Right atrium auricular region (tissue), 2 donors: ENCODE measurements at places on chromosomes 5 and 9. TPM values are rescaled to one million over a fixed set of nuclear protein-coding genes. Genes with fewer than 3 reads are reported as not detected.

GRCh38 chr5:163867738-163868137, 362.3 kb downstream of the MAT2B start:
- H3K4me1 ChIP-seq, result no peaks in the 10 kb centered on the region
- H3K27me3 ChIP-seq, result no peaks in the 10 kb centered on the region
- no peak overlapping the region for H3K27ac ChIP-seq
- DNase-seq, result no peak
- no peak overlapping the region for H3K4me3 ChIP-seq

DNA sequence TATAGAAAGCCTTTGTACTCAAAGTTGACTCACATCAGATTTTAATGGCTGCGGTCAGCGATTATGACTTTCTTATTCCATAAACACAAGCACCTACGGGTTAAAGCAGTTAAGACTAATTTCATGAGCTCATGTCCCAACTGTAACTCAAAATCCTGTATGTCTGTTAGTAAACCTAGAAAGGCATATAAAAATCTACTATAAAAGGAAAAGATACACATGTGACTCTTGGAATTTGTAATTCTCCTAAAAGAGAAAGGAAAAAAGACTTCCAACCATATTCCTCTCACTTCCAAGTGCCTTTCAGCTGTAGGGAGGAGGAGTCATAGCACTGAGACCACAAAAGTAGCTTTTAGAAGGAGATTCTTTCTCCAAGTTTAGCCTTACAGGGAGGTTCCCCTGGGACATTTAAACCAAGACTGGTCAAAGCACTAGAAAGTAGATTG, 129.1 kb downstream of the EBF1 start:
- no peaks in the 10 kb centered on the region for H3K27me3 ChIP-seq
- H3K27ac ChIP-seq, result no peak overlapping the region
- H3K4me1 ChIP-seq, result no peaks in the 10 kb centered on the region
- no peaks in the 10 kb centered on the region for H3K36me3 ChIP-seq
- no peak overlapping the region for H3K4me3 ChIP-seq

GRCh38 chr5:20575571-20575970, 587.6 kb upstream of the CDH18 start:
- no peaks in the 10 kb centered on the region for H3K36me3 ChIP-seq
- no peaks in the 10 kb centered on the region for H3K27me3 ChIP-seq
- H3K4me1 ChIP-seq, result no peaks in the 10 kb centered on the region
- no peak for DNase-seq
- H3K27ac ChIP-seq, result no peak overlapping the region

GRCh38 chr9:93483497-93483896, 30.1 kb upstream of the FAM120AOS start:
- no peaks in the 10 kb centered on the region for H3K27me3 ChIP-seq
- DNase-seq, result no peak
- H3K36me3 ChIP-seq, result peaks cover 15% of the 10 kb centered on the region

- H3K27me3 ChIP-seq, result no peaks in the 10 kb centered on the region
- DNase-seq, result no peak
- no peaks in the 10 kb centered on the region for H3K36me3 ChIP-seq
- H3K27ac ChIP-seq, result no peak overlapping the region
Measured at GRCh38 chr5:154214371-154215106, 24.0 kb downstream of the GALNT10 start.

The SCGB3A2 gene
- total RNA-seq, result not detected

DNA sequence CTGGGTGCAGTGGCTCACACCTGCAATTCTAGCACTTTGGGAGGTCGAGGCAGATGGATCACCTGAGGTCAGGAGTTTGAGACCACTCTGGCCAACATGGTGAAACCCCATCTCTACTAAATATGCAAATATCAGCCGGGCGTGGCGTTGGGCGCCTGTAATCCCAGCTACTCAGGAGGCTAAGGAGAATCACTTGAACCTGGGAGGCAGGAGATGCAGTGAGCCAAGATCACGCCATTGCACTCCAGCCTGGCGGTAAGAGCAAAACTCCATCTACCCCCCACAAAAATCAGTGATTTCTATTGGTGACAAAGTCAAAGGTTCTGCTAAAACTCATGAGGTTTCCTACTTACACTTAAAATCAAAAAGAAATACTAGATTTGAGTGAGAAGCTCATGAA, 18.8 kb downstream of the CSNK1A1 start:
- no peaks in the 10 kb centered on the region for H3K4me1 ChIP-seq
- no peaks in the 10 kb centered on the region for H3K27me3 ChIP-seq
- H3K36me3 ChIP-seq, result peaks cover 11% of the 10 kb centered on the region
- DNase-seq, result no peak
- H3K4me3 ChIP-seq, result no peak overlapping the region

- no peak overlapping the region for H3K27ac ChIP-seq
- no peak overlapping the region for H3K4me3 ChIP-seq
- no peak for DNase-seq
Measured at GRCh38 chr9:72734631-72735030, 213.2 kb downstream of the TMC1 start.

The PTPDC1 gene
- 9.6 TPM for total RNA-seq

DNA sequence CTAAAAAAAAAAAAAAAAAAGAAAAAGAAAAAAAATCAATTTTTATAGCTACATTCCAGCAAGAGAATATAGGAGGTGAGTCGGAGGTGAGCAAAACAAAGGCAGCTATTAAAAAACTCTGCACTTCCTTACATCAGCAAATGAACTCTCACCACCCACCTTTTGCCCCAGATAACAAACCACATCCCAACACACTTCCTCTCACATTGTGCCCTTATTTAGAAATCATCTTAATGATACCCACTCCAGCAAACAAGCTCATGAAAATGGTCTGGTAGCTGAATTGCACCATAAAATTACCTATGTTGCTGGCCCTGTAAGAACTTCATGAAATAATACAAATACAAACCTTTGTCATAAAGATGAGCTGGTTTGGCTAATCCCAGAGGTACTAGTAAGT, 82.9 kb downstream of the CEMIP2 start:
- H3K27ac ChIP-seq, result no peak overlapping the region
- no peak overlapping the region for H3K4me3 ChIP-seq
- DNase-seq, result no peak
- peaks cover 6% of the 10 kb centered on the region for H3K36me3 ChIP-seq
- H3K4me1 ChIP-seq, result peaks cover 22% of the 10 kb centered on the region

The LMX1B gene
- total RNA-seq, result 1.3 TPM

The CCL19 gene
- 0.63 TPM for total RNA-seq

- H3K4me1 ChIP-seq, result no peaks in the 10 kb centered on the region
- H3K36me3 ChIP-seq, result no peaks in the 10 kb centered on the region
- H3K4me3 ChIP-seq, result no peak overlapping the region
- H3K27ac ChIP-seq, result no peak overlapping the region
Measured at GRCh38 chr9:8868632-8869031, 1069.1 kb upstream of the DMAC1 start.

- H3K4me1 ChIP-seq, result peaks cover 53% of the 10 kb centered on the region
- no peak overlapping the region for H3K4me3 ChIP-seq
- no peaks in the 10 kb centered on the region for H3K27me3 ChIP-seq
- DNase-seq, result peak; percentile 89
- H3K27ac ChIP-seq, result peak overlapping the region; percentile 77
Measured at GRCh38 chr5:141603923-141604717, 14.7 kb downstream of the DIAPH1 start.

DNA sequence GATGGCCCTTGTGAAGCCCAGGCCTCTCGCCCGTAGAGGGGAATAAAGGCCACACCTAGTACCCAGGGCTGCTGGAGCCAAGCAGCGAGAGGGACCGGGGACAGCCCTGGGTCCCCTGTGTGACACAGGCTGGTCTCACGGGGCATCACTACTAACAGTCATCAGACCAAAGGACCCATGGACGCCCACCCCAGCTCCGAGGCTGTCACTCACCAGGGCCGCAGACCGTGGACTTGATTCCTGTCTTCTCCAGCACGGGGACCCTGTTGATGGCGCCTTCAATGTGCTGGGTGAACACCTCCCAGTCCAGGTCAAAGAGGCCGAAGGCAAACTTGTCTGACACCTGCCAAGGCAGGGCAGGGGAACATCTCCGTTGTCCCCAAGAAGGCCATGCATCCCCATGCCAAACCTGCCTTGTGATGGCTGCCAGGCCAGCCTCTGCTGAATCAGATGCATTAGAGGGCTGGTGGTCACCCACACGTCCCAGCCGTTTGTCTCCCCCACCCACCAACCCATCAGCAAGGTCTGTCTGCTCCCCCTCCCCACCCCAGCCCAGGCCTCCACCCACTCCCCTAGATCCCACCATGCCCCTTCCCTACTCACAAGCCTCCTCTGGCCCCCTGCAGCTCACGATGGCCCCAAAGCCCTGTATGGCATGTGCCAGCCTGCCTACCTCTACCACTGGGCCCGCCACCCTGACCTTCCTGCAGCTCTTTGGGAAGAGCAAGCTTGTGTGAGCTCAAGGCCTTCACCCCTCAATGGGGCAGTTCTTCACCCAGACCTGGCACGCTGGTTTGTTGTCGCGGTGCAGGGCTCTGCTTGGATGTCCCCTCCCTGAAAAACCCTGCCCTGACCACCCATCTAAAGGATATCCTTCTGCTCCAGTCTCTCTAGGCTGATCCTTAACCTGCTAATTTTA, 20.8 kb downstream of the SARDH start:
- H3K27me3 ChIP-seq, result no peaks in the 10 kb centered on the region
- H3K36me3 ChIP-seq, result no peaks in the 10 kb centered on the region
- DNase-seq, result no peak
- H3K27ac ChIP-seq, result no peak overlapping the region
- peaks cover 21% of the 10 kb centered on the region for H3K4me1 ChIP-seq

- peak overlapping the region; percentile 23 for H3K27ac ChIP-seq
- H3K4me1 ChIP-seq, result peaks cover 10% of the 10 kb centered on the region
- no peak overlapping the region for H3K4me3 ChIP-seq
- DNase-seq, result no peak
Measured at GRCh38 chr9:98121058-98121457, 2.0 kb upstream of the TRIM14 start.

- no peaks in the 10 kb centered on the region for H3K27me3 ChIP-seq
- H3K36me3 ChIP-seq, result no peaks in the 10 kb centered on the region
- H3K4me1 ChIP-seq, result peaks cover 36% of the 10 kb centered on the region
- DNase-seq, result no peak
- no peak overlapping the region for H3K27ac ChIP-seq
Measured at GRCh38 chr5:177368869-177369644, 11.3 kb downstream of the RGS14 start.

The LOX gene
- total RNA-seq, result 10.1 TPM

DNA sequence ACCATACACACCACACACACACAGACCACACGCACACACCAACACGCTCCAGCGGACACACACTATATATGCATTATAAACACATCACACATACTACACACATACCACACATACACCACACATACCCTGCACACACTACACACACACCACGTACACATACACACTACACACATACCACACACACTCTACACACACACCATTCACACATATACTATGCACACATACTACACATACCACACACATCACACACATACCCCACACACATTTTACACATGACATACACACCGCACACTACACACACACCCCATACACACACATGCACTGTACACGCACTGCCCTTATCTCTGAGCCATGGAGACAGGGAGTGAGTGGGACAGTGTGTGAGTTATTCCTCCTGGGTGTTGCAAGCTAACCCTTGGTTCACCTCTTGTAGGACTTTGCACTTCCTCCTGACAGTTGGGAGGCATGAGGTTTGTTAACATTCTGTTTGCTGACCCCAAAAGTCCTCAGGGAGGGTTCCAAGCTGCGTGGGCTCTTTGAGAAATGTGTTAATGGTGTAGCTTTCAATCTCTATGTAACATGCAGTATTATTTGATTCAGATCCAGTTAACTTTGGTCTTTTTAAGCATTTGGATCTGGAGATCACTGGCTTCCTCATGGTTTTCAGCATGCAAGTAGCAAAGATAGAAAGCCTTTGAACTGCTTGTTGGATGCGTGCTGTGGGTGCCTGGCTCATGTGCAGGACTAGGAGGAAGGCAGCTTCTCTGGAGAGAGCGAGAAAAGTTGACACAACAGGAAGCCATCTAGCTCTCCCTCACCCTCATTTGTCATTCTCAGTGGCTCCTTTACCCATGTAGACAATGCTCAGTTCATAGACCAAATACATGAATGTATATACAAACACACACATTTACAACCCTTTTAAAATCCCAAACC, 13.7 kb downstream of the IL31RA start:
- DNase-seq, result no peak
- H3K27me3 ChIP-seq, result no peaks in the 10 kb centered on the region
- H3K4me3 ChIP-seq, result no peak overlapping the region
- H3K4me1 ChIP-seq, result no peaks in the 10 kb centered on the region

DNA sequence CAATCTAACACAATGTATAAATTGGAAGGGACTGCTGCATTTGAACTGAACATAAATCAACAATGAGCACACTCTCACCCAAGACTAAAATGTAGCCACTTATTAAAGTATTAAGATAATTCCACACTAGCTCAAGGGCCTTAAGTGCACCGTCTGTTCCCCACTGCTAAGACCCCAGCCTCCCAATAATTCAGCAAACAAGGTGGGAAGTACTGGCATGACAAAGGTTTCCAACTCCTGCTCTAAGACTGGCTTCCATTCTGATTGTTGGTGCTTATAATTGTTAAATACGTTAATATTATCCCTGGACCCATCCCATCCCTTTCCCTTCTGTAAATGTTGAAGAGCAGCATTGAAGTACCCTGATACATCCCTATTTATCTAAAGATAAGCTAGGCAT, 636.7 kb downstream of the NR2F1-AS1 start:
- no peak overlapping the region for H3K27ac ChIP-seq
- no peak for DNase-seq
- no peaks in the 10 kb centered on the region for H3K36me3 ChIP-seq
- no peaks in the 10 kb centered on the region for H3K4me1 ChIP-seq
- H3K4me3 ChIP-seq, result no peak overlapping the region
